Stimulated activated CD8-positive, alpha-beta memory T cell treated with anti-CD3 and anti-CD28 coated beads, Interleukin-12 subunit alpha, Interleukin-12 subunit beta, amount 100 ng/mL, for 1 hour (primary cell): ENCODE measurements at places on chromosomes 13 and 19.

DNA sequence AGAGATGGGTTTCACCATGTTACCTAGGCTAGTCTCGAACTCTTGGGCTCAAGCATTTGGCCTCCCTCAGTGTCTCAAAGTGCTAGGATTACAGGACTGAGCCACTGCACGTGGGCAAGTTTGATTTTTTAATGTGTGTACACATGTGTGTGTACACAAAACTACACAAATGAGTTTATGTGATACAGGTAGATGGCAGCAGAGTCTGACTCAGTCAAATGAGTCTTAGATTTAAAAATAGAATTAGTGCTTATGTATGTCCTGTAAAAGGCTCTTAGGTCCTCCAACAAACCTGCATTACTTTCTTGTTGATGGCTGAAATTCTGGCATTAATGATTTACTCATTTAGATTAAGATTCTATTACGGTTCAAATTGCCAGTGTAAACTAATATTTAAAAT is 293.7 kb downstream of the PCDH17 start:
- no peak for DNase-seq

- no peak for DNase-seq
Measured at GRCh38 chr19:10126213-10126639, 6.5 kb upstream of the EIF3G start.

GRCh38 chr19:41206926-41207750 is 11.9 kb upstream of the AXL start:
- DNase-seq, result no peak

DNA sequence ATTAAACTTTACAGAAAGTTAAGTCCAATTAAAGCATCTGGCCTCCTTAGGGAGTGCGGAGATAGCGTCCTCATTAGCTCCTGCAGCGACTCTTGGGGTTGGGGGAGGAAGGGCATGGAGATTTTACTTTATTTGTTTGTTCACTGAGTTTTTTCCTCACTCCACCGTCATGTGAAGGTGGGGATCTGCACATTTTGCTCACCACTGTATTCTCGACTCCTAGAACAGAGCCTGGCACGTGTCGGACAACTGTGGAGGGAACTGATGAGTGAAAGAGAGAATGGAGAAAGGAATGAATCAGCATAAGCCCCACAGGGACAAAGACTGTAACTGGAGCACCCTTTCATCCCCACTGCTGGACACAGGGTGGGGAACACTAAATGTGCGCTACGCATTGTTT is 205.1 kb upstream of the TSHZ3 start:
- no peak for DNase-seq

DNA sequence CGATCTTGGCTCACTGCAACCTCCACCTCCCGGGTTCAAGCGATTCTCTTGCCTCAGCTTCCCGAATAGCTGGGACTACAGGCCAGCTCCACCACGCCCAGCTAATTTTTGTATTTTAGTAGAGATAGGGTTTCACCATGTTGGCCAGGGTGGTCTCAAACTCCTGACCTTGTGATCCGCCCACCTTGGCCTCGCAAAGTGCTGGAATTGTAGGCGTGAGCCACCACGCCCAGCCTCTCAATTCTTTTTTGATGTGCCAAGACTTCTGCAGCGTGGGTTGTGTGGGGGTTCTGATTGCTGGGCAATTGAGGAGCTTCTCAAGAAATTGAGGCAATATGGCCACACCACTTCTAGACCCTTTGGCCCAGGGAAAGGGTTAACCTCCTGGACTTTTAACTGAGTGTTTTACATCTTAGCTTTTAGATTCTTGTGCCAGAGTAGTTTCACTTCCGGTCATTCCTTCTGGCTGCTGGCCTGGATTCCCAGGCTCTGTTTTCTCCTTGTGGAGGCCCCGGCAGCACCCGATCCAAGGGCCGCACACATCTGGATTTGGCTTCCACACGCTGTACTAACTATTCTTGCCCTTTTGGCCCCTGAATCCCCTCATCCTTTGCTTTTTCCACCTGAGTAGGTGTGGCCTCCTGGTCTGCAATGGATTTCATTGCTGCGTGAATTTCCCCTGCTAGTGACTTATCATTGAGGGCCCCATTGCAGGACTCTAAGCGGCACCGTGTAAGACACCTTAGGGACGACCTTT is 14.7 kb downstream of the SMARCA4 start:
- no peak for DNase-seq

DNA sequence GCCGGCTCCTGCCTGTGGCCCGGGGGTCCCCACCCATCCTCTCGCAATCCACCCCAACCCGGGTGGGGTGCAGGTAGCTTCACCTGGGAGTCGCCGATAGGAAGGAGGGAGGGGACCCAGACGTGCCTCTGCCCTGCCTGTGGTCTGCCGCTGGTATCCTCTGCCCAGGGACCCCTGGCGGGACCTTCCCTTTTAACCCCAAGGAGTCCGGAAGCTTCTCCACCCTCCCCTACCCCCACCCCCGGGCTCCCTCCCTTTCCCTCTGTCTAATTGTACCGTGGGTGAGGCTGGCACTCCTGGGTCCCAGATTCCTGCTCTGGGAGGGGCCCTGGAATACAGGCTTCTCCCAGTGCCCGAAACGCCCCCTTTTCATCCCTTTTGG is at the start of gene KLK10:
Gene KLK10, minus strand, starts transcription at position 166 of the 382 bp plus-strand sequence. CDS start 579 bp downstream, outside the sequence.
- no peak for DNase-seq

GRCh38 chr13:62524498-62524897 is 1108.8 kb upstream of the PCDH20 start:
- no peak for DNase-seq

DNA sequence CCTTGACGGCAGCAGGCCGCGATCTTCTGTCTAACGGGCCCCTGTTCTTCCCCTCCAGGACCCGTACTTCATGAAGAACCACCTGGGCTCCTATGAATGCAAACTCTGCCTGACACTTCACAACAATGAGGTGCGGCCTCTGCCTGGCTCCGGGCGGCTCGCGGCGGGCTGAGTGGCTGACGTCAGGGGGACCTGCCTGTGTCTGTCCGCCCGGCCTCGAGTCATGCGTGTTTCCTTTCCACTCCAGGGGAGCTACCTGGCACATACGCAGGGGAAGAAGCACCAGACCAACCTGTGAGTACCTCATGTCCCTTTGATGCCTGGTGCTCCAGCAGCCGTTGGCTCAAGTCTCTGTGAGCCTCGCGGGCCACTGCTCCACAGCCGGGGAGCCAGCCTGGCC is 4.6 kb upstream of the AMH start:
- no peak for DNase-seq

DNA sequence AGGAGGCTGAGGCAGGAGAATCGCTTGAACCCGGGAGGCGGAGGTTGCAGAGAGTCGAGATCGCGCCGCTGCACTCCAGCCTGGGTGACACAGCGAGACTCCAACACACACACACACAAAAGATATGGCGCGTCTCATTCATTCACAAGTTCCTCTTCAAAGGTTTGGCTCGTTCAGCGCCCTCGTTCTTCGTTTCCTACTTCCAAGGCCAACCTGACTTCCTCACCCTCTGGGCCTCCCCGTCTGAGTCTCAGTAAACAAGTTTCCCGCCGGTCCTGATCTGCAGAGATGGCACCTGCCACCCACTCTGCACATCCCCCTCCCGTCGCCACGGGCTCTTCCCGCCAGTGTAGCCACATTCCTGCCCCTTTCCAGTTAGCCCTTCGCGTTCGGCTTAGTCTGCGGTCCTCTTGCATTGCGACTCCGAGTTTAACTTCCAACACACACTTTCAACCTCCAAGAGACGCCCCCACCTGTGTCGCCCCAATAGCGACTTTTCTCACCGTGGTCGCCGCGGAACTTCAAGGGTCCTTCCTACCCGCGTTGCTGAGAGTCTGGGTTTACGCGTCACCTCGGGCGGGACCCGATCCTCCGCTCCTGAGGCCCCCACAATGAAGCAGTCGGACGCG is 1.3 kb upstream of the BSG start:
- peak; percentile 20 for DNase-seq

- no peak for DNase-seq
Measured at GRCh38 chr19:44813070-44813840, 4.4 kb downstream of the BCAM start.

- DNase-seq, result no peak
Measured at GRCh38 chr19:38049105-38049649, 142.2 kb downstream of the SIPA1L3 start.

GRCh38 chr19:41746593-41747227 is 8.6 kb upstream of the CEACAM6 start:
- peak; percentile 19 for DNase-seq

GRCh38 chr13:30607908-30608307 is 9.8 kb upstream of the USPL1 start:
- DNase-seq, result peak; percentile 45

- no peak for DNase-seq
Measured at GRCh38 chr19:32453736-32454135, 48.2 kb downstream of the DPY19L3 start.

GRCh38 chr13:113763961-113764792 is 5.2 kb downstream of the TMEM255B start:
- no peak for DNase-seq

DNA sequence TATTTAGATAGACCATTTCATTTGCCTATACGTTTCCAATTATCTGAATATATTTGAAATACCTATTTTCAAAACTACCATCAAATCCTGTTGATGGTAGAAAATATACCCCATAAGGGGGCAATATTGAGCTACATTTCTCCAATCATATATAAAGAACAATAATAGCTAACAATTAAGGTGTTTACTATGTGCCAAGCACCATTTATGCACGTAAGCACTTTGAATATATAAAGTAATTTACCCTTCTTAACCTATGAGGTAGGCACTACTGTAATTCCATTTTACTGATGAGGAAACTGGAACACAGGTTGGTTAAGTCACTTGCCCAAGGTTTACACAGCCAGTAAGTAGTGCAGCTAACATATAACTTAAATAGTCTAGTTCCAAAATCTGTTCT is 79.2 kb downstream of the UBL3 start:
- DNase-seq, result no peak

DNA sequence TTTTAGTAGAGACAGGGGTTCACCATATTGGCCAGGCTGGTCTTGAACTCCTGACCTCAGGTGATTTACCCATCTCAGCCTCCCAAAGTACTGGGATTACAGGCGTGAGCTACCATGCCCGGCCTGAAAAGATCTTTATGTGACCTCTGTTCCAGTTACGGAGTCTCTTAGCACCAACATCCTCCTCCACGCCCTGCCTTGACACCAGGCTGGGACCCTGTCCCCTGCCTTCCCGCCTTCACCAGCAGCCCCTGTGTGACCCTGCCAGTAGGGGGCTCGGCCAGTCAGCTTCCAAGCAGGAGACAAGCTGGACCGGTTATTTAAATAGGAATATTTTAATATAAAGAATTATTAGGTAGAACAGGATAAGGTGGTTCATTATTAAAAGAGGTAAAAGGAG is 54.2 kb downstream of the GPR12 start:
- no peak for DNase-seq
